ENCODE measurements at places on chromosomes 16 and 17.

DNA sequence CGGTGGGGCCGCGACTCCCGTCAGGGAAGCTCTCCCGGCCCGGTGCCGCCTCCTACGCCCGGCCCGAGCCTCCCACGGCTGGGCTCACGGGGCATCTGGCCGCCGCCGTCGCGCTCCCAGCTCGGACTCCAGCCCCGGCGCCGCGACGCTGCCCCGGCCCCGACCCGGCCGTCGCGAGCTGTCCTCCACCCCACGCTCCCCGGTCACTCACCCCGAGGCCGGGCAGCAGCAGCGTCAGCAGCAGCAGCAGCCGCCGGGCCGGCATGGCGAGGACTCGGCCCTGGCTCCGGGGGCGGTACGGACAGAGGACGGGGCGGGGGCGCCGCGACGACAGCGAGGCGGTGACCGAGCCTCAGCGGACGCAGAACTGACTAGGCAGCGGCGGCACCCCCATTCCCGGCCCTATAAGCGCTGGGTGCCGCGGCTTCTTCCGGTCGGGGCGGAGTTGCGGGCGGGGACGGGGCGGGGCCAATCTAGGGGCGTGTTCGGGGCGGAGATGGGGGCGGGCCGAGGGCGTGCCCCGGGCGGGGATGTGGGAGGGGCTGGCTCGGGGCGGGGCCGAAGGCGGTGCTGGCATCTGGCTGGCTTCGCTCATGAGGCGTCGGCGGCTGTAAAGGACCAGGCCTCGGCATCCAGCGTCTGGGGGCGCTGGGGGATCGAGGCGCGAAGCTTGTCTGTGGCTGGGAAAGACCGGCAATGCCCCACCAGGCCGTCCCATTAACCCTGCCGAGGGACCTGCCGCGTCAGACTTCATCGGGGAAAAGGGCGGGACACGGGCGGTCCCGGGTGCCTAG is at the start of gene ERN1:
Gene ERN1 (minus strand): TSS at position 380 of the 794 bp plus-strand sequence. CDS start 115 bp downstream, at position 265.
- DNase-seq = peak; percentile 55

GRCh38 chr17:13378361-13378760 is 223.4 kb downstream of the HS3ST3A1 start:
- no peak for DNase-seq

- no peak for DNase-seq
Observed at GRCh38 chr16:76897816-76898215, 293.2 kb upstream of the MON1B start.

DNA sequence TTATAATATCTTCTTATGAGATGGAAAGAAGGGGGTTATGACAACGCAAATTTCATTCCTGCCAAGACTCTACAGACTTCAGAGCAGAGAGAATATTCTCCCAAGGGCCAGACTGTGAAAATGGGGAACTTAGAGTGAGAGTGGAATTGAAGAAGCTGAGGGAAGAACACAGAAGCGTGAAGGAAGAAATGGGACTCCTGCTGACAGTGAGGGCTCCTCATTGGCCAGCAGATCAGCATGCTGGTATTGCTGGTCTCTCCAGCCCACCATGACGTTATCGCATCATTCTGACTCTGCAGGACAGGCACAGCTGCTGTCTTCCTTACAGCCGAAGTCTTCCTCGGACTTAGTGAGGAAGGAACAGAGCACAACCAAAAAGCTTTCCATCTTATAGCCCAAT is 24.3 kb downstream of the CCL4 start:
- DNase-seq = no peak

GRCh38 chr17:15456972-15457722 is 10.3 kb downstream of the CDRT4 start:
- peak; percentile 43 for DNase-seq

- no peak for DNase-seq
Observed at GRCh38 chr16:17325476-17326143, 145.2 kb downstream of the XYLT1 start.

DNA sequence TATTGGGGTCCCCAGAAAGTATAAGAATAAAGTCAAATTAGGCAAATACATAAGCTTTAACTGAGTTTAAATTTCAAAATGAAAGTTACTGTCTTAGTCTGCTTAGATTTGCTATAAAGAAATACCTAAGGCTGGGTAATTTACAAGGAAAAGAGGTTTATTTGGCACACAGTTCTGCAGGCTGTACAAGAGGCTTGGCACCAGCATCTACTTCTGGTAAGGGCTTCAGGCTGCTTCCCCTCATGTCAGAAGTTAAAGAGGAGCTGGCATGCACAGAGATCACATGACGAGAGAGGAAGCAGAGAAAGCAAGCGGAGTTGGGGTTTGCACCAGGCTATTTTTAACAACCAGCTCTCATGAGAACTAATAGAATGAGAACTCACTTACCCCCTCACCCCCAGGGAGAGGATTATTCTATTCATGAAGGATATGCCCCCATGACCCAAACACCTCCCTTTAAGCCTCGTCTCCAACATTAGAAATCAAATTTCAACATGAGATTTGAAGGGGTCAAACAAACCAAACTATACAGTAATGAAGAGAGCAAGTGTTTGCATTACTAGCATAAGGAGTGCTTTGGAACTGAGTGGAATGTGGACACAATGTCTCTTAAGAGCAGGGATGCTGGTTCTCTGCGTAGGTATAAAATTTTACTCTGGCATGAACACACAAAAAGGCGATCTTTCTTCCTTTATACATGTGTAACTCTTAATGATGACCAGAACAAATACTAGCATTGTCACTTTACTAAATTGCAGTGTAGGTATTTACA is 292.8 kb upstream of the PMFBP1 start:
- no peak for DNase-seq

- DNase-seq = no peak
Observed at GRCh38 chr16:29790949-29791844, 646 bp downstream of the KIF22 start.

- no peak for DNase-seq
Observed at GRCh38 chr16:83842291-83842690, 34.5 kb downstream of the HSBP1 start.

GRCh38 chr16:1308036-1308976 is 1.1 kb upstream of the UBE2I start:
- no peak for DNase-seq

DNA sequence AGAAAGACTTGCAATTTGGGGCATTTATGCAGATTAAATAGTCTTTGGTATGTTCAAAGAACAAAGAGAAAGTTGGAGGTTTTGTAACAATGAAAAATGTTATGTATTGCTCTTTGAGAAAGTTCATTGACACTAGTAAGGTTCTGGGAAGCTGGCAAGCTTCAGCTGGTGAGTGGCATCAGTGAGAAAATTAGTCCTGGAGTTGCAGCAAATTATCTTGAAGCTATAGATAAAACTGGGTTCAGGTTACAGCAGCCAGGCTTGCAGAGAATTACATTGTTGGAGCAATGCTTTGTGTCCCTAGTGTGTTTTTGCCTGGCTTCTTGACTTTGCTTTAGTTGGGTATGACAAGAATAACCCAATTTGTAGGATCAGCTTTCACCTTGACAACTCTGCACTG is 221.2 kb downstream of the CDH13 start:
- no peak for DNase-seq

- no peak for DNase-seq
Observed at GRCh38 chr17:79732254-79732653, 1.5 kb downstream of the ENPP7 start.

GRCh38 chr16:79542237-79542774 is 58.2 kb downstream of the MAF start:
- no peak for DNase-seq

GRCh38 chr16:7547736-7548135 is 215.1 kb downstream of the RBFOX1 start:
- no peak for DNase-seq

- no peak for DNase-seq
Observed at GRCh38 chr17:427327-427726, 74.7 kb upstream of the RPH3AL start.

DNA sequence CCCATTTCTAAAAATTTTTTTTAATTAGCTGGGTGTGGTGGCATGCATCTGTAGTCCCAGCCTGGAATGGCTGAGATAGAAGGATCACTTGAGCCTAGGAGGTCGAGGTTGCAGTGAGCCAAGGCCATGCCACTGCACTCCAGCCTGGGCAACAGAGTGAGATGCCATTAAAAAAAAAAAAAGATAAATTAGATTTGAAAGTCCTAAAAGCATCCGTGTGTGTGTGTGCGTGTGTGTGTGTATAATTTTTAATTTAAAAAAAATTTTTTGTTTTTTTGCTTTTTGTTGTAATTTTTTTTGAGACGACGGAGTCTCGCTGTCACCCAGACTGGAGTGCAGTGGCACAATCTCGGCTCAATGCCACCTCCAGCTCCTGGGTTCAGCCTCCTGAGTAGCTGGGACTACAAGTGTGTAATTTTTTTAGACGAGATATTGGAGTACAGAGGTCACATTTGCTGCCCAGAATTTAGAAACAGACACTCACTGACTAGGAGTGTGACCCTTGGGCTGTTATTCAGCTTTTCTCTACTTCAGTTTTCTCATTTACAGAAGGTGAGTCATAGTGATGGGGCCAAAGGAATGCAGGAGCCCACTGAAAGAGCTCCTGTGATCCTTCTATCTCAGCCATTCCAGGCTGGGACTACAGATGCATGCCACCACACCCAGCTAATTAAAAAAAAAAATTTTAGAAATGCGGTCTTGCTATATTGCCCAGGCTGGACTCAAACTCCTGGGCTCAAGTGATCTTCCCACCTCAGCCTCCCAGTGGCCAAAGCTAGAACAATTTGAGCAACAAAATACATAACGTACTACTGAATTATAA is 25.5 kb upstream of the TBX4 start:
- DNase-seq = no peak

DNA sequence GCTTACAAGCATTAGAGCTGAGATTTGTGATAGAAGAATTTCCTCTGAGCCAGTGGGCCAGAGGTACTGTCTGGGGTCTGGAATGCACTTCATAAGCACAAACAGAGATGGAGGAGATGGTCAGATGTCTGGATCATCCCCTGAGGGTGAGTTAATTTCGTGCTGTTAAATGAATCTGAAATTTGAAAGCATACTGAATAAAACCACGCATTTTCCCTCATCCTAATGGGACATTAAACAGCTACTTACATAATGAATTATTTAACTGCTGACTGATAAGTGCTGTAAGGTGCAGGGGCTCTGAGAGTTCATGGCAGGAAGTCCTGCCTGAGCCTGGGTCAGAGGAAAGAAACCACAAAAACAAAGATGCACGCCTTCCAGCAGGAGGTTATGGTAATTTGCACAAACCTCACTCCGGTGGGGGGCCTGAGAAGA is 136.3 kb upstream of the XYLT1 start:
- no peak for DNase-seq

GRCh38 chr16:50800074-50800473 is 58.2 kb downstream of the CYLD start:
- no peak for DNase-seq

GRCh38 chr17:31794111-31794510 is 64.9 kb downstream of the COPRS start:
- no peak for DNase-seq

- DNase-seq = no peak
Observed at GRCh38 chr17:66635386-66636045, 199.4 kb upstream of the CACNG5 start.

DNA sequence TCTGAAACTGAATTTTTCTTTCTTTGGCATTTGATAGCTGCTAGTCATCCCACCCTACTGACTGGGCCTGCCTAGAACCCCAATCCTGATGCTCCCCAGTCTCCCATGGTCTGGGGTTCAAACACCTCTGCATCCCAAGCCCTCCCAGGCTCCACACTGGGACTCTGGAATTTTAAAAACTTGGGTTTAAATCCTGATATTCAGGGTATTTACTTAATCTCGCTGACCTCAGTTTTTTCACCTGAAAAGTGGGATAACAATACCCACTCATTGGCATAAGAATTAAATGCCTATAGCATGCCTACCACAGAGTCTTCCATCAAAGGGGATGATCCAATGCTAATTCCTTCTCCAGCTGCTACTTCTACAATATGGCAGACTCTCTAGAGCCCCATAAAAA is 264.4 kb downstream of the NPIPA8 start:
- no peak for DNase-seq

DNA sequence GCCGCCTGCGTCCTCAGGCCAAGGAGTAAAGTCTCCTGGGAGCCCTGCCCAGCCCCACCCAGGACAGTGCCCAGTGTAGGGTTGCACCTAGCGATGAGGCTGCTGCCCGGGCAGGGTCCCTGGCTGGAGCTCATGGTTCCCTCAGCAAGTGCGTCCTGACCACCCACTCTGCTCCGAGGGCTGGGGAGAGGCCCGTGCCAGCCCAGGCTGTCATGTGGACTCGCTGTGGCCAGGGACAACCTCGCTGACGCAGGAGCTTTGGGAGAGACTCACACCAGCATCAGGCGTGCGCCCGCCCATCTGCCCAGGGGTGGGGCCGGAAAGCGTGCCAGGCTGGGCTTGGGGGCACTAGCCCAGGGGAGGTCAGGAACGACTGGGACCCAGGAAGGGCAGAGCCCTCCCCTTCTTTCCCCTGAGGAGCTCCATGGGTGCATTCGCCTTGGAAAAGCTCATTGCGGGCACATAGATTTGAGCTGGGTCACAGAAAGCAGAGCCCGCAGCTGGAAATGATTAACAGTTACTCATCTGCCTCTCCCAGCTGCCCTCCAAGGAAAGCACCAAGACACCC is 19.7 kb downstream of the DPEP1 start:
- no peak for DNase-seq

Measured in NCI-H2029 treated with DMSO at 0.1 percent for 48 hours (cell line).